Thoracic aorta (tissue), 2 donors: ENCODE measurements at places on chromosomes 7 and 10. TPM values are rescaled to one million over a fixed set of nuclear protein-coding genes. Genes with fewer than 3 reads are reported as not detected.

NUP205 gene
- 30.1 TPM for total RNA-seq

DNA sequence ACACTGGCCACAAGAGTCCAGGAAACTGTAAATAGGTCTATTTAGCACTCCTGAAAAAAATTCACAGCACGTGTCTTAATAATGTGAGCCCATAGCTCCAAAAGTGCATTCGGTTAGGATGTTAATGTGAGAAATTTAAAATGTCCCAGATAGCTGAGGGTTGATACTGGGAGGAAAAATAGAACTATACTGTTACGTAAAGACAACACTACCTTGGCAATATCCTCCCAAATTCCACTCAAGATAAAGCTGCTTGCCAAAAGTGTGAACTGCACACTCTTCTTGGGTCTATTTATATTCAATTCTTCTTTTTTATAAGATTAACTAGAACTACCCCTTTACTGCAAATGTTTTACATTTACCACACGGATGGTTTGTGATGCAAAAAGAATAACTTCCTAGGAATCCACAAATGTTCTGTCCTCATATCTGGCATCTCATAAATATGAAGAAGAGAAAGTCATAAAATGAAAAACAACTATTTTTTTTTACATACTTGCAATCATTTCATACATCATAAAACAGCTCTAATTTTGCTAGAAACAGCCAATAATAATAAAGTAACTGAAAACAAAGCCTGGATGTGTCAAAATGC lies 10.4 kb downstream of the RAB11FIP2 start:
- no peak for DNase-seq

PDE1C gene
- 4.6 TPM for total RNA-seq

LEP gene
- not detected for total RNA-seq

DNA sequence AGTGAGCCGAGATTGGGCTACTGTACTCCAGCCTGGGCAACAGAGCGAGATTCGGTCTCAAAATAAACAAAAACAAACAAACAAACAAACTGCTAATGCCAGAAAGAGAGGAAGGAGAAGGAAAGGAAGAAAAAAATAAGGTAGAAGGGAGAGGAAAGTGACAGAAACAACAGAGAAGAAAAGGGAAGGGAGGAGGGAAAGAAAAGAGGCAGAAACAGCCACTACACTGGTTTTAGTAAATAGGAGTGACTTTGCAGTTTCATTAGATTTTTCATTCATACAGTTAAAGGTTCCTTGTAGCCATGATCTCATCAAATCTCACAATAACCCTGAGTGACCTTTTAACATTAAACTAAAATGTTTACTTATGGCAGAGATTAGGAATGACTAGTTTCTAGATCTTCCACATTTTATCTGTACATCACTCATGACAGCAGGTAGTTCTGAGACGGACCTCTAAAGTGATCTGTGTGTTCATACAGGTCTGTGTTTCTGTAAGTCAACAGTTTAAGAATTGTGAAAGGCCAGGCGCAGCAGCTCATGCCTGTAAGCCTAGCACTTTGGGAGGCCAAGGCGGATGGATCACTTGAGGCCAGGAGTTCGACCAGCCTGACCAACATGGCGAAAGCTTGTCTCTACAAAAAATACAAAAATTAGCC lies 191.3 kb upstream of the KLF14 start:
- no peak for DNase-seq

DNA sequence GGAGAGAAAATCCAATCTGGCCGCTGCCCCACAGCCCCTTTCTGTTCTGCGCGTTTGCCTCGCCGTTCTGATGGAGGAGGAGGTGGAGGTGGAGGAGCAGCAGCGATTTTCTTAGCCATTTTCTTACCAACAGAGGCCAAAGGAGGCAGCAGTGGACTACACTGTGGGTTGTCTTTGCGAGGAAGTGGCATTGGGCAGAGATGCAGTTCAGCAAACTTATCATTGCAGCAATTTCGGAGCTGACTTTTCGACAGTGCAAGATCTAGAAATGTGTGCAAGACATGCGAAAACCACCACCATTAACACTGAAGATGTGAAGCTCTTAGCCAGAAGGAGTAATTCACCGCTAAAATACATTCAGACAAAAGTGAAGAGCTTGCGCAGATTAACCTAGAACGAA lies 1.9 kb upstream of the ARL4A start:
- DNase-seq = peak; percentile 7

- DNase-seq = no peak
Measured at GRCh38 chr10:17214526-17214925, 13.1 kb upstream of the TRDMT1 start.

GRCh38 chr10:101020427-101021075 lies 10.4 kb downstream of the PDZD7 start:
- DNase-seq = no peak

- no peak for DNase-seq
Measured at GRCh38 chr7:159143780-159144757, 598 bp downstream of the VIPR2 start.

DNA sequence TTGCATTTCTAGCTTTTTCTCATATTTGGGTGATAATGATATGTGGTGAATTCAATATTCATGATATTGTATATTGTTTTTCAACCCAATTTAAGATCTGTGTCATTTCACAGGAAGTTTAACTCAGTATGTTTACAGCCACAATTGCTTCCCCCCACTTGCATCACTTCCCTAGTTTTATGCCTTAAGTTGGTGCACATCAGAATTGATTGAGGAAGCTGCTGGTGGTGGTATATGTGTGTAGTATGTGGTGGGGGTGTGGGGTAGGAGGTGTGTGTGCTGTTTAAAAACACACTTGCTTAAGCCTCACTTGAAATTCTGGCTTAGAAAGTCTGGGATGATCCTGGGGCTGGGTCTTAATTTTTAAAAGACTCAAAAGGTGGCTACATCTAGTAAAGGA lies 245.1 kb upstream of the AOAH start:
- DNase-seq = no peak

ITIH5 gene
- 74.5 TPM for total RNA-seq
